ENCODE measurements at places on chromosomes 2 and 18.

- DNase-seq = no peak
Measured at GRCh38 chr2:40178971-40179370, 272.9 kb downstream of the SLC8A1 start.

DNA sequence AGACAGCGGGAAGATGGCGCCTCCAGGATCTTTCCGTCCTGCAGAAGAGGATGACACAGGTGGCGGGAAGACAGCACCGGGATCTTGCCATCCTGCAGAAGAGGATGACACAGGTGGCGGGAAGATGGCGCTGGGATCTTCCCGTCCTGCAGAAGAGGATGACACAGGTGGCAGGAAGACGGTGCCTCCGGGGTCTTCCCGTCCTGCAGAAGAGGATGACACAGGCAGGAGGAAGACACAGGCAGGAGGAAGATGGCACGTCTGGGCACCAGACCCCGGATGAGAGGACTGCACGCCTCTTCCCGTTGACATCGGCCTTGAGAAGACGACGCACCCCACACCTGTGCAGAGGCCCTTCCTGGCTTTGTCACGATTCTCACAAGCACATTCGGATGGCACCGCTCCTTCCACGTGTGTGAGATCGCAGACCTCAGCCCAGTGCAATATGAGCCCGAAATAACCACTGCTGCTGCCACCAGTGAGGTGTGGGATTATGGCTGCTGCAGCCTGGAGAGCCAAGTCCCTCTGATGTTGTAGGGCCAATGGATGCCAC, 79.4 kb upstream of the SNTG2 start:
- no peak for DNase-seq

DNA sequence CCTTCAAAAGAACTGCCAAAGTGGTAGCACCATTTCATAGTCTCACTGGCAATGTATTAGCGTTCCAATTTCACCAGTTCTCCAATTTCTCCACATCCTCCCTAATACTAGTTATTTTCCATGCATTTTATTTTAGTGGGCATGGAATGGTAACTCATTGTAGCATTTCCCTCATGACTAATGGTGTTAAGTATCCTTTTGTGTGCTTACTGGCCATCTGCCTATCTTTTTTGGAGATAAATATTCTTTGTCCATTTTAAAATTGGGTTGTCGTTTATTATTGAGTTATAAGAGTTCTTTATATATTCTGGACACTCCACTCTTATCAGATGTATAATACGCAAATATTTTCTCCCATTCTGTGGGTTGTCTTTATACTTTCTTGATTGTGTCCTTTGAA, 107.1 kb downstream of the THADA start:
- DNase-seq = no peak

GRCh38 chr18:72768681-72769229, 99.0 kb downstream of the NETO1 start:
- no peak for DNase-seq

- DNase-seq = no peak
Measured at GRCh38 chr18:44130376-44130942, 550.2 kb upstream of the SETBP1 start.

- no peak for DNase-seq
Measured at GRCh38 chr2:64951306-64951953, 37.8 kb upstream of the SLC1A4 start.
